ENCODE measurements at places on chromosomes 5 and 9. TPM values are rescaled to one million over a fixed set of nuclear protein-coding genes. Genes with fewer than 3 reads are reported as not detected.

- DNase-seq = no peak
These were observed 319.7 kb downstream of the GLIS3 start for GRCh38 chr9:3980212-3980611.

Gene ITGA2
- total RNA-seq = 1.9 TPM

- no peak for DNase-seq
These were observed 94.7 kb upstream of the TRIO start for GRCh38 chr5:14048434-14048833.

GRCh38 chr9:116189683-116190082 is 36.1 kb downstream of the PAPPA start:
- DNase-seq = no peak

GRCh38 chr5:144436007-144436406 is 265.3 kb downstream of the KCTD16 start:
- DNase-seq = no peak

Gene HBEGF
- 5.8 TPM for total RNA-seq

- no peak for DNase-seq
These were observed 35.0 kb downstream of the ITK start for GRCh38 chr5:157215514-157216167.

GRCh38 chr9:105458404-105458803 is 10.6 kb downstream of the FSD1L start:
- DNase-seq = no peak

DNA sequence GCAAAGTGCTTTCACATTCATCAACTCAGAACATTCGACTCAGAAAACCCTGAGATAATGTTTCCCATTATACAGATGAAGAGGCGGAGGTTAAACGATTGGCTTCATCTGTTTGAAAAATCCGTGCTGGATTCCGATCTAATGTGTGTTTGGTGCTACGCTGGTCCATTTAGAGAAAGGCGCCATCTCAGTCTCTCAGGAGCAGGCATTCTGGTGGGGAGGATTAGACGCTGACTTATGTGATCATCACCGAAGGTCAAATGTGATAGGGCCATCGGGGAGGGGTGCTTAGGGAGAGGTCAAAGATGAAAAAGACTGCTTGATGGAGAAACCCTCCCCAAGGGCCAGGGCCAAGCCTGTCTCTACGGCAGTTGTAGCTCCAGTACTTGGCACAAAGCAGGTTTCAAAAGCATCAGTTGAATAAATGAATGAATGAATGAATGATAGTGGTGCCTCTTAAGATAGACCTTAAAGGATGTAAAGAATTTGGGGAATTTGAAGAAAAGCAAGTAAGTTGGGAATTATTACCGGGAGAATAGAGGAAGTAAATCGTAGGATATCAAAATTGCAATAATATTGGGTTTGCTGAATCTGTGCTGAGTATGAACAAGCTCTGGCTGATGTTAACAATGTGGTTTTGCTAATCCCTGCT is 160.6 kb upstream of the SHB start:
- DNase-seq = no peak

DNA sequence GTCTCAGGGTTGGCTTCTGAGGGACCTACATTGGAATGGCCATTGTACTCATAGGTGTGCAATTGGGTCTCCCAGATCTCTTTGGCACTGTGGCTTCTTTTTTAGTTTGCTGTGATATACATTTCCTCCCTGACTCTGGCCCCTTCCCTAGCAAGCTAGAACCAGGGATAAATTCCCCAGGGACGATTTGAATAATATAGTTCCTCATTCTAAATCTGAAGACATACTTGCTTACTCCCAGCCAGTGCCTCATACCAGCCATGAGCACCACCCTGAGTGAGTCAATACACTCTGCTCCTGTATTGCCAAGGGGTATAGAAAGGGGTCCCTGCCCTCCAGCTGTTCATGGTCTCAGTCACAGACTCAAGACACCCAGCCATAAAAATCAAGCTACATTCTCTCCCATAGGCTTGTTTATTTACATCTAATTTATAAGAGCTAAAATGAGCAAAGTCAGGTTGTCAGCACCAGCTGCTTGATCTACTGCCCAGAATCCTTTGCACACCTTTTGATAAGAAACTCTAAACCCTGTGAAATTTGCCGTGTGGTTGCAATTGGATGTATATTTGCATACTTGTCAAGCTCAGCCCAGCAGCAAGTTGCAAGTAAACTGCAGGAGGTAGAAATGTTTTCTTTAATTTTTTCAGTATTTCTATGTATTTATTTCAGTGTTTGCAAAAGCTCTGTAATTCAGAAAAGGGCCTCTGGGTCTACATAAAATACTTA is 219.9 kb upstream of the IRX1 start:
- no peak for DNase-seq

DNA sequence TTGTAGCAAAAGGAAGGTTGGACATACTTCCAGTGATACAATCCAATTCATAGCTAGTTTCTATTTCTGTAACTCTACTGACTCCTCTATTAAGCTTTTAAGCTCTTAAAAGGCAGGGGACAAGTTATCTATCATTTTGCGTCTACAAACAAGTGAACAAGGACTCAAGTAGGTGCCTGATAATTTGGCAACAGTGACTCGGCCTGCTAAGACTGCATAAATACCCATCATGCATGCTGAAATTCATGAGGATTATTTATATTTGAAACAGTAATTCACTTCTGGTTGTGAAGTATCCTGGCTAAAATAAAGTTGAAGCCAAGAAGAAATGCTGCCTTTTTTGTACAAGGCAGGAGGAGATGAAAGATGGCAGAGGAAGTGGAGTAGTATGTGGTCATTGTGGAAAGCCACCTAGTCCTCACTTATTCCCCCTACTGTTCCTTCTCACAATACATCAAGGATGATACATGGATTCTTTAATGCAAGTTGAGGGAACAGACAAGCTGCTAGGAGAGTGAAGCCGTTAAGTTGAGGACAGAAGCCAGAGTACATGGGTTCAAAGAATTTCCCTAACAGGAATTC is 74.0 kb downstream of the MRPS27 start:
- no peak for DNase-seq

DNA sequence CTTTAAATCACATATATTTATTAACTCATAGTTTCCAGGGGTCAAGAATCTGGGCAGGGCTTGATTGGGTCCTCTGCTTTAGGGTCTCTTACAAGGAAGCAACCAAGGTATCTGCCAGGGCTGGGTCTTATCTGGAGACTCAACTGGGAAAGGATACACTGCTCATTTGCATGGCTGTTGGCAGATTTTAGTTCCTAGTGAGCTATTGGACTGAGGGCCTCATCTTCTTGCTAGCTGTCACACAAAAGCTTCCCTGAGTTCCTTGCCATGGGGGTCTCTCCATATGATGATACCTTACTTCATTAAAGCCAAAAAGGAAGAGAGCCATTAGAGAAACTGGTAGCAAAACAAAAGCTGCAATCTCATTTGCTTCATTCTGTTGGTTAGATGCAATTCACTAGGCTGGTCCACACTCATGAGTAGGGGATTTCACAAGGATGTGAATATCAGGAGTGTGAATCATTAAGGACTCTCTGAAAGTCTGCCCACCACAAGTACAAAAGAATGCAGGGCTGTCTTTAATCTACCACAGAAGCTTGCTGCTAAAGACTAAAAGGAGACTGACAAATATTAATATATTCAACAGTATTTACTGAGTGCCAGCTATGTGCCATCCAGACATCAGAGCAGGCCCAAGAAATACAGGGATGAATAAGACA is 42.0 kb upstream of the TIMD4 start:
- DNase-seq = peak; percentile 46

Gene OLFM1
- total RNA-seq = 2.6 TPM

Gene AIF1L
- total RNA-seq = 17.7 TPM

DNA sequence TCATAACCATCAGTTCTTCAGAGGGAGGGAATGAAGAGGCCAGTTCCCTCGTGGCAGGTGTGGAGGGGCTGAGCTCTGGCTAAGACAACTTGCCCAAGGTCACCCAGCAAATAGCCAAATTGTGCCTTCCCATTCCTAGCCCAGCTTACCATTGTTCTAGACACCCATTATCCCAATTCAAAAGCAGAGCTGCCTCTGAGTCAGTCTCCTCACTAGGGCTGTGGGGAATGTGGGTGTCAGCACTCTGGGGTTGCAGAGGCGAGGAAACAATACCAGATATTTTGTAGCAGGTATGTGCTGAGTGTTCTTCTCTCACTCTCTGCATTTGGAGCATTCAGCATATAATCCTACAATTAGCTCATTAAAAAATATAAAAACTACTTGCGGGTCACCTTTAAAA is 270.8 kb downstream of the PSAT1 start:
- DNase-seq = no peak

- no peak for DNase-seq
These were observed 1672.0 kb upstream of the CDH9 start for GRCh38 chr5:28710360-28710759.

- no peak for DNase-seq
These were observed 139.0 kb upstream of the GAS1 start for GRCh38 chr9:87086221-87086818.

GRCh38 chr9:121887553-121888437 is 205.3 kb downstream of the TTLL11 start:
- DNase-seq = no peak

Measured in Caki2 (cell line).